ENCODE measurements at places on chromosomes 5 and 9.

GRCh38 chr5:180034564-180034963 is 37.0 kb downstream of the RNF130 start:
- no peak for DNase-seq

GRCh38 chr9:96482476-96482875 is 32.5 kb downstream of the HABP4 start:
- DNase-seq: no peak

GRCh38 chr5:134539732-134540131 is 14.3 kb downstream of the JADE2 start:
- no peak for DNase-seq

DNA sequence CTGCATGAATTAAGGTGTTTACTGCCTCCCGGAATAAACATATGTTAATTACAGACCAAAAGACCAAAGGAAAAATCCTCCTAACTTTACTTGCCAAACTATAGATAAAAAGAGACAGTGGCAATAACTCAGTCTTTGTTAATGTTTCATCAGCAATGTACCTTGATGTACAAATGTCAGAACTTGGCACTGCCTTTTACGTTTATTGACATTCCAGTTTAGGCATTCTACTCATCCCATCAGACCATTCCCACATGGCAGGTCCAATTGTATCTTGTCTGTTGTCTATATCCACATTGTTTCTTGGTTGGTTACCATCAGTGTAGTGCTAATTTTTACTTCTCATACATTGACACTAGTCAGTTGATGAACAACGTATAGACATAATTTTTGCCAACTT is 85.5 kb downstream of the TEX10 start:
- DNase-seq: no peak

- no peak for DNase-seq
Measured at GRCh38 chr5:45793638-45794532, 97.7 kb upstream of the HCN1 start.
